ENCODE measurements at places on chromosomes 1 and 21.

- DNase-seq = no peak
Observed at GRCh38 chr1:83055391-83056170, 943.4 kb downstream of the TTLL7 start.

GRCh38 chr1:8004113-8004802 is 21.9 kb downstream of the ERRFI1 start:
- DNase-seq = no peak

GRCh38 chr21:17550671-17551308 is 37.9 kb downstream of the CXADR start:
- DNase-seq = no peak

DNA sequence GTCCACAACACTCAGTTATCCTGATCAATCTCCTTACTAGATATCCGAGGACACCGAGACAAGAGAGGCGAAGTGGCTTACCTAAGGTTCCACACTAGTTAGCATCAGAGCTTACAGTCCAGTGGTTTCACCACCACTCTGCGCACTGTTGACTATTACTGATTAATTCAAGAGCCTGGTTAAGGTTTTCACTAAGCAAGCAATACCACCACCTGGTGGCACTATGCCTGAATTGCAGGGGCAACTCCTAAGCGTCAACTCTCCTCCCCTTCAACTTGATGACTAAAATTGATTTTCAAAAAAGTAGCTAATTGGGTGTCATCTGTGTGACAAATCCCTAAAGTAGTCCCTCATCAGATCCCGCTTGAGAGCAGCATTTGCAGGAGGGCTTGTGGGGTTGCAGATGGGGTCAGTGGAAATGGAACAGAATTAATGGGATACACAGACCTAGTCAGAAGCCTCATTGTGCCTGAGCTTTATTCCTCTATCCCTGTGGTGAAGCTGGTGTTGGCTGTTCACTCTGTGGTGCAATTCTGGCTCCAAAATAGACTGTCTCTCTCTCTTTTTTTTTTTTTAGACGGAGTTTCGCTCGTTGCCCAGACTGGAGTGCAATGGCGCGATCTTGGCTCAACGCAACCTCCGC is 9.1 kb downstream of the TTC22 start:
- DNase-seq = no peak

- no peak for DNase-seq
Observed at GRCh38 chr1:91501523-91501851, 836 bp downstream of the CDC7 start.

- no peak for DNase-seq
Observed at GRCh38 chr1:10958614-10959013, 53.8 kb upstream of the TARDBP start.

DNA sequence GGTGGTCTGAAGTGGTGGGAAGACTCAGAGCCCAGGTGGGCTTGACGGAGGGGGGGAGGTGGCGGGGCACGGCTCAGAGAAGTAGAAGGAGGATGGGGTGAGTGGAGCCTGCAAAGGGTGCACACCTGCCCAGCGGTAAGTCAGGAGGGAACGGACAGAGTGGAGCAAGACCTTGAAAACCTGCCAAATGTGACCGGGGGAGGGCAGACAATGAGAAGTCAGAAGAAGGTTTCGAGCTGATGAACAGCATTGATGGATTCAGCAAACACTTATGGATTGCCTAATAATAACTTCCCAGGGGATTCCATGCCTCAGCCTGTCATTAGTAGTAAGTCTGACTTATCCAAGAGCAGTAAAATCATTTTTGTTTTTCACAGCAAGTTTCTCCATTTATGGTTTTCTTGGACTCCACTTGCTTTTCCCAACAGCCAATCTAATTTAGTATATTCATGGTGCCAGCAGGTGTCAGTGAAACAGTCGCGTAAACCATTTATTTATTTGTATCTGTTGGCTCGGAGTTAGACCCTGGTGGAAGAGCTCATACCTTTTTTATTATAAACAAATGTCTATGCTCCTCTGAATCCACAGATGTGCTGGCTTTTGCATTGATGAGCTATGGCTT is 279.1 kb downstream of the PCP4 start:
- DNase-seq = no peak

- DNase-seq = peak; percentile 36
Observed at GRCh38 chr1:212700223-212700891, 717 bp upstream of the BATF3 start.

DNA sequence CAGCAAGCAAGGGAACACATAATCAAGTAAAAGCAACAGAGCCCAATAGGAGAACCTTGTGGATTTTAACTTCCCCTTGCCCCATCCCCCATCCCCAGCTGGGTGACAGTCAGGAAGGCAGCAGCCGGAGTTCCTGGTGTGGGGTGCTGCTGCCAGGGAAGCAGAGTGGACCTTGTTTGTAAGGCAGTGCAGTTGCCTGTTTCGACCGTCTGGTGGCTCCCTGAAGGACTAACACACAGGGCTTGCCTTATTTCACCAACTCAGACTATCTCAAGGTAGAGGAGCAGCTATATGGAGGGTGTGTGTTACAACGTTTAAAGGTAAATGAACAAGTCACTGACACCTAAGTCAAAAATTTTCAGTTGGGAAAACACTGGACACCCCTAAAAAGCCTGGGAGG is 6.6 kb downstream of the KRTAP10-8 start:
- no peak for DNase-seq

DNA sequence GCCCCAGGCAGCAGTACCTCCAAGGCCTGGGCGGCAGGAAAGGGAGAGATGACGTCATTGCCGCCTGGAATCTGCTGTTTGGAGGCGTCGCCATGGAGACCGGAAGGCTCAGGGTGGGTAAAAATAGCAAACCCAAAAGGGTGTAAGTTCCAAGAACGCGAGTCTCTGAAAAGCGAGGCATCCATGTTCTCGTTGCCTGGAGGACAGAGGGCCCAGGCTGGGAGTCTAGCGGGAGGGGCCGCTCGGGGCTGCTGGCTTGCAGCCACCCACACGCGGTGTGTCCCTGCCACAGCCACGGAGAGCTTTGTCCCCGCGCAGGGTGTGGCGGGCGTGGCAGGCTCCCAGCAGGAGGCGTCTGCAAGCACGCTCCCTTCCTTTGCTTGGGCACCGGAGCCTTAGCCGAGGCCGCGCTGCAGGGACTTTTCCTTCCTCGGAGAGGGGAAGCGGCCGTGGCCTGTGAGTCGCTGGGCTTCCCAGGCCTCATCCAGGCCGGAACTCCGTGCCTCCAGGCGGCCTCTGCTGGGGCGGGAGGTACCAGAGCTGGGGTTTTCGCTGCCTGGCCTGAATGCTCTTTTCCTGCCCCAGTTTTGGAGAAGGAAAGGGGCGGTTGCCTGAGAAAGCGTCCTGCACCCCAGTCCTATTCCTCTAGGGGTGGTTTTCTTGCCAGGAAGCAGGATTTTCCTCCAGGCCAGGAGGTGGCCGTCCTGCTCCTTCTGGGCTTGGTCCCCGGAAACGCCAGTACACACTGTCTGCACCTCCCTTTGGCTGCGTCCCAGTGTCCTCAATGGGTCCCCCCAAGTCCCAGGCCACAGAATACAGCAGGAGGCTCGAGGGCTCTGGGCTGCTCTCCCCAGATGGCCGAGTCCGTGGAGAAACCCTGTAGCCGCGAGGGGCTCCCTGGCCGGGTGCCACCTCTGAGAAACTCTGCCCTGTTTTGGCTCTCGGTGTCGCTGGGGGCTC is 15.3 kb upstream of the SKI start:
- peak; percentile 41 for DNase-seq

DNA sequence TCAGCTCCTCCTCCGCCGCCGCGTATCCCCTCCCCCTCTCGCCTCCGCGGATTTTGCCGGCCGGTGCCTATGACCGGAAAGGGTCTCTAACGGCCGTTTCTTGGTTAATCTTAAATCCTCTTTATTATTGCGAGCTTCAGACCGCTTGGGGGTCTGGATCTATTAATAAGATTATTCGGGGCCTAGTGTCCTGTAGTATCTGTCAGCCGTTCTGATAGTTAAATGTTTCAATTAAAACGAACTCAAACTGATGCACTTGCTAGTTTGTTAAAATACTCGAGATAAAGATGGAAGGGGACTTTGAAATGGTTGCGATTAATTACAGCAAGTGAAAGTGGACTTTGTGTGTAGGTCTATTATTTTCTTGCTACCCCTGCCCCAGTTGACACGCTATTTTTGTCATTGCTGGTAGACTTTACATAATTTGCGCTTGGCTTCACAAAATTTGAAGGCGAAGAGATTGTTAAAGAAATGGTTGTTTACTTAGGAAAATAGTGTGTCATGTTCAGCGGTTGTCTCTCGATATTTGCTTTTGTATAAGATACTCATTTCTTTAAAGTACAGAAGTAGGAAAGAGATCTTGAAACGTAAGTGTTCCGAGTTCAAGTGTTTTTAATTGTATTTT is 779 bp downstream of the SON start:
- DNase-seq = no peak

GRCh38 chr1:108016451-108016920 is 51.5 kb upstream of the VAV3 start:
- no peak for DNase-seq
